Daoy (cell line): ENCODE measurements at places on chromosomes 1 and 21. TPM values are rescaled to one million over a fixed set of nuclear protein-coding genes. Genes with fewer than 3 reads are reported as not detected.

GRCh38 chr1:198607714-198608113 is 31.1 kb upstream of the PTPRC start:
- no peak for DNase-seq

GRCh38 chr1:108877348-108878159 is 769 bp downstream of the GPSM2 start:
- DNase-seq = peak; percentile 48

GRCh38 chr1:11777658-11778322 is 15.8 kb downstream of the C1orf167 start:
- DNase-seq = no peak

NMNAT2 gene
- 3.0 and 3.6 TPM in 2 replicates for total RNA-seq

SKI gene
- total RNA-seq = 3.3 and 5.3 TPM in 2 replicates

HEYL gene
- not detected in 2 replicates for total RNA-seq

HSD3B1 gene
- not detected in 2 replicates for total RNA-seq

NUF2 gene
- 92.9 and 118 TPM in 2 replicates for total RNA-seq

GRCh38 chr1:166221316-166221715 is 54.5 kb upstream of the FAM78B start:
- DNase-seq = no peak

DNA sequence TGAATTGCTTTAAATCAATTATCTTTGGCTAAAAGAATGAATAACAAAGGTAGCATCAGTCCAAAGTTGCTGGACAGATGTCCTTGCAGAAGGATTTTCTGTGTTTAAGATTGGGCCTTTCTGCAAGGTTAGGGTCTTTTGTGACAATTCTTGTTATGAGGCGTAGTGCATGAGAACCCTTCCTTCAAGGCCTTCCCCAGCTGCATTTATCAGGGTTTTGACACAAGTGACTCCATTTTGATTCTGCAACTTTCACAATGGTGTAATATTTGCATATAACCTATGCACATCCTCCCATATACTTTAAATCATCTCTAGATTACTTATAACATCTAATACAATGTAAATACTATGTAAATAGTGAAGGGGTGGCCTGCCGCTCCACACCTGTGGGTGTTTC is 1.1 kb upstream of the SETD4 start:
- DNase-seq = no peak

DNA sequence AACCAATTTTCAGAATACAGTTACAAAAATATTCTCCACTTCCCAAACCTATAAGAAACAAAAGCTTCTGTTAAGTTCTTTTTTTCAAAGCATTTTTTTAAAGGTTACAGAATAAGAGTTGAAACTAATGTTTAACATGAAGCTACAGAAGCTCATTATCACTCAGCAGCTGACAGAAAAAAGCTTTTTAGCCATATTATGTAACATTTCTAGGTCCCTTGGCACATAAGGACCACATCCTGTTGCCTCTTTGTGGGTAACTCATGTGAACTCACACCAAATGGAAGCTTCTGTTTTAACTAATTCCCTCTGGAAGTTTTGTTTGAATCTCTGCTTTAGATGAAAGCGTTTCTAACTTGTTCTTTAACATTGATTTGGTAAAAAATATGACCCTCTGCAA is 242.5 kb upstream of the TMPRSS15 start:
- no peak for DNase-seq

DNA sequence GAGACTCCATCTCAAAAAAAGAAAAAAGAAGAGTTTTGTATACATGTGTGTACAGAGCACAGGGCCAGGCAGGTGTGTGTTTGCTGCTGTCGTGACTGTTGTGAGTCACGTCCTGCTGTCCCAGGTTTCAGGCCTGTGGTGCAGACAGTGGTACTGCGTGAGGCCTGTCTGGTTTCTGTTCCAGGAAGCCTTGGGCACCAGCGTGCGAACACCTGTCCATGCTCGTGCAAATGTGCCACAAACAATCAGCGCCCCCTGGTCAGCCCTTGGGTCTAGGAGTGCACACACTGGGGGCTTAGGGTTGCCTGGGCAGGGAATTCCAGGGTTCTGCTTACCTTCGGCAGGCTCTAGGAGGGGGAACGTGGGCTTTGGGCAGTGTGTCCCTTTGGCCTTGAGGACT is 16.9 kb downstream of the GPR157 start:
- DNase-seq = no peak

DNA sequence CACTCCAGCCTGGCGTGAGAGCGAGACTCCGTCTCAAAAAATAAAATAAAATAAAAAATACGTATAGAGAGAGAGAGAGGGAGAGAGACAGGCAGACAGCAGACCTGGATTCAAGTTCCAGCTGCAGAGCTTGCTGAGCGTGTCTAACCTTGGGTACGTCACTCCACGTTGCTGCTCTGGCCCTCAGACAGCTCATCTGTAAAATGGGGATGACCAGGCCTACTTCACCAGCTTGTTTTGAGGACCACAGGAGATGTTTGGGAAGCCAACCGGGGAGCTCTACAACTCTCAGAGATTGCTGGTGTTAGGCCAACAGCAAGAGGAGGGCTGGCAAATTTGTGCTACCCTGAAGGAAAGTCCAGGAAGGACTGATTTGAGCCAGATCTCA is 499 bp upstream of the TRAF5 start:
- DNase-seq = no peak

CR1L gene
- total RNA-seq = 0.21 and 0.69 TPM in 2 replicates

DNA sequence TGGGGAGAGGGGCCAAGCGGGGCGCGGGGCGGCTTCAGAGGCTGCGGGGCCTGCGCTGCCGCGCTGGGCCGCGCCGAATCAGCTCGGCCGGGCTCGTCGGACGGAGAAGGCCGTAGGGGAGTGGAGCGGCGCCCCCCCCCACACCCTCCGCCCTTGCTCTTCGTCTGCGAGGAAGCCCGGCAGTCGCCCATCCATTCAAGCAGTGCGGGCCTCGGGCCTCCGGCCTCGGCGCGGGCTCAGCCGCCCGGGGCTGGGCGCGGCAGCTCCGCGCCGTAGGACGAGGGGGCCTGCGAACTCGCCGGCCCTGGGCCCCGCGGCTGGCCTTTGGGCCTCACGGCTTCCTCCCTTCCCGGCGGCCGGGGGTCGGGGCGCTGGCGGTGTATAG is 564 bp downstream of the CTPS1 start:
- no peak for DNase-seq

DNA sequence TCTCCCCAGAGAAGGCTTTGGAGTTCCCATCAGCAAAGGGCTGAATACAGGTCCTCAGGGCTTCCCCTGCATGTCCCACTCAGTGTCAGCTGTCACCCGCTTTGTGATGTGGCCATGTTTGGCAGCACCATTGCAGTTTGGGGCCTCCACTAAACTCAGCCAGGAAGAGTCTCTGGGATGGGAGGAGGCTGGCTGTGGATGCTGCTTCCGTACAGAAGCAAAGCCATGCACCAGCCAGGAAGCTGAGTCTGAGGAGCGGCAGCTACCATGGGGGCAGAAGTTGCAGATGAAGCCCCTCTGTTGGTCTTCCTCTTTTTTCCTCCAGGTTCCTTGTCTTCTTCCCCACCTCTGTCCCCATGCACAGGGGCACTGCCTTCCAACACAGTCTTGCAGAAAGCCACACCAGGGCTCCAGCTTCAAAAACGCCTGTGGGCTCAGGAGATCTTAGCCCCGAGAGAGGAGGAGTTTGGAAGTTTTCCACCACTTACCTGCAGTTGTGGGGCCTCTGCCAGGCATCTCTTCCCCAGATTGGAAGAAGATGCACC is 416.8 kb downstream of the NPHP4 start:
- DNase-seq = no peak

DNA sequence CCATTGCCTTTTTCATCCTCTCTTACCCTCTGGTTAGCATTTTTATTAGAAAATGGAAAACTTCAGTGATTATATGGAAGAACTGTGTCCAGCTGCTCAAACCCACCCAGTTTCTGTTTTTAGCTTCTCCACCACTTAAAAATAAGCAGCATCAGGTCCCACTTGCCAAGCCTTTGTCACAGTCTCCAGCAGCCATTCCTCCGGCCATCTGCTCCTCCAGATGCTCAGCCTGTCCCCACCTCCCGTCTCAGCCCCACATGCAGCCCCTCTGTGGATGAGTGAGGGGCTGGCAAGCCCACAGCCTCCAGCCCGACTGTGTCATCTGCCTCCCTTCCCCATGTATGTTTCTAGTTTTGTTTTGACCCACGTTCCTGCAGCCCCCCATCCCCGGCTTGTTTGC is 289.7 kb downstream of the HHAT start:
- DNase-seq = no peak

- DNase-seq = no peak
Observed at GRCh38 chr1:198558402-198558801, 17.9 kb upstream of the ATP6V1G3 start.

HSD11B1 gene
- total RNA-seq = not detected in 2 replicates

DNA sequence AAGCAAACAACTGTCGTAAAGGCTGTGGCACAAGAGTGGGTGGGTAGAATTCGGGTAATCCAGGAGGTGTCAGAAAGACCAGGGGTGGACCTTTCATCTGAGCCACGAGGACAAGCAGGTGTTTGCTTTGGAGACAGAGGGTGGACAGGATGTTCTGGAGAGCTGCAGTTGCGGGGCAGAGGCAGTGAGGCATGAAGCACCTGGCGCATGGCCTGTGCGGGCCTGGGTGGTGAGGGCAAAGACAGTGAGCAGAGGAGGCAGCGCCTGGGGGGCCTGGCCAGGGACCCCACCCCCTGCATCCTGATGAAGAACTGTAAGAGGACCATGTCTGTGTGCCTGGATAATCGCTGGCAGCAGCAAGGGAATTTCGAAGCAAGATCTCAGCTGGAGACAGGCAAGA is 24.9 kb downstream of the KIF26B start:
- DNase-seq = no peak

GBP6 gene
- total RNA-seq = 0.11 TPM in 1 of 2 replicates, not detected in the other

DNA sequence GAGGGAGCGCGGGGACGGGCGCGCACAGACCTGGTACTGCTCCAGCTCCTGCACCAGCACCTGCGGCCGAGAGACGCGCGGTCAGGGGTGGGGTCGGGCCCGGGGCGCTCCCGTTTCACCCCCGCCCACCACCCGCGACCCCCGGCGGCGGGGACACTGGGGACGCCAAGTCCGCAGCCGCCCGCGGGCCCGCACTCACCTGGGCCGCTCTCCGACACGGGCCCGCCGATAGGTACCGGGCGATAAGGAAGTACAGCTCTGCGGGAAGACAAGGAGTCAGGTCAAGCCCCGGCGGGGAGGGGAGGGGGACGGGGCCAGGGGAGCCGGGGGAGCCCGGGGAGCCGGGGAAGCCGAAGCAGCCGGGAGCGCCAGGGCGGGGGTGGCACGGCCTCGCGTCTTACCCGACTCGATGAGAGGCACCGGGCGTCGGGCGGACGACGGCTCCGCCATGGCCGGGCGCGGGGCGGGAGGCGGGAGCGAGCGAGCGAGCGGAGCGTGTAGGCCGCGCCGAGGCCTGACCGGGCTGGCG is 326 bp downstream of the BRWD1 start:
- DNase-seq = peak; percentile 40

- no peak for DNase-seq
Observed at GRCh38 chr21:41676198-41676597, 90.7 kb downstream of the RIPK4 start.

- DNase-seq = no peak
Observed at GRCh38 chr1:161884475-161884874, 118.4 kb downstream of the ATF6 start.

DNA sequence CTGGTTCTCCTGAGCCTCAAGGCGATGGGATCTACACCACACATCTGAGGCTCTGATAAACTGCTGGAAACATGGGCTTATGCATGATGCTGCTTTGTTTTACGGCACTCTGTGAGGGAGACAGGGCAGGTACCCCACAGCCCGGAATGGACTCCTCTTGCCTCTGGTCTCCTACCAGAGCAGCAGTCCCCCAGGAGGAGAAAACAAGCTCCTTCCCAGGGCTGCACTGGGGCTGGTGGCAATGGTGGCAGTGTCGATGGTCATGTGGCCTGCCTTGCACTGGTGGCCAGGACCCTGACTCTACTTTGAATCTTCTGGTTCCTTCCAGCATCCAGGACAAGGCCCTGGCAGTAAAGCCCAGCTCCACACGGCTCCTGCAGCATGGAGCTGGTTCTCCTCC is 79.4 kb downstream of the TOMM20 start:
- no peak for DNase-seq

GRCh38 chr1:184301227-184301626 is 85.6 kb upstream of the C1orf21 start:
- DNase-seq = no peak

DNA sequence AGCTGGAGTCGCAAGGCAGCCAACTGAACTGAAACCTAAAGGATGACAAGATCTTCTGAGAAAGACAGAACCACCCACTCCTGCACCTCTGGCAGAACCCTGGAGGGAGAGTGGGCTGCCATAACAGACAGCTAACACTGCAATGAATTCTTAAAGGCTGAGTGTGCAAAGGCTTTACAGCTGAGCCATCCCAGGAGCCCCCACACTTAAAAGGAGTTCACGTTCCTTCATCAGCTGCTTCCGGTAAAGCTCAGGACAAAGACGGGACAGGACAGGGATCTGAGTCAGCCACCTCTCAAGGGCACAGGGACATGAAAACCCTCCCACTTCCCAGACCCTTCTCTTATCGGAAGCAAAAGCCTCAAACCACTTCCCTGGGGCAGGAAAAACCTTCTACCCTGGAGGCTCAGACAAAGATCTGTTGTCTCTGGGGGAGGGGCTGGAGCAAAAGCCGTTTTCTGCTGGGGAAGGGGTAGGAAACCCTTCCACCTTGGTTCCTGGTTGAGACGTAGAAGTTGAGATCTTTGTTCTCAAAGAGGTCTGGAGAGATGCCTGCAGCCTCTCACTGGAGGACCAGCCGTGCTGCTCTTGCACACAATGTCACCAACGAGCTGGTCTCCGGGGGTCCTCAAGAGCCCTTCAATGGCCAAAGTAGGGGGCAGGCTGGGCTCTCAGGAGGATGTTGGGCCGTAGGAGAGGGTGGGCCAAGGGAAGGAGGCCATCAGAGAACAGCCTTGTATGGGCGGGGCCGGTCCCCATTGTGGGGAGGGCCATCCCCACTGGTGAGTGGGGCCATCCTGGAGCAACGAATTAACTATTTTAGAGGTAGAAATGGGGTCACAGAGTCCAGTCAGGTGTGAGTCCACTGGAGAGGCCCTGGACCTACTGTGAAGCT is 452.4 kb downstream of the PTPRU start:
- DNase-seq = peak; percentile 88

IFI16 gene
- 23.7 and 24.5 TPM in 2 replicates for total RNA-seq

DNA sequence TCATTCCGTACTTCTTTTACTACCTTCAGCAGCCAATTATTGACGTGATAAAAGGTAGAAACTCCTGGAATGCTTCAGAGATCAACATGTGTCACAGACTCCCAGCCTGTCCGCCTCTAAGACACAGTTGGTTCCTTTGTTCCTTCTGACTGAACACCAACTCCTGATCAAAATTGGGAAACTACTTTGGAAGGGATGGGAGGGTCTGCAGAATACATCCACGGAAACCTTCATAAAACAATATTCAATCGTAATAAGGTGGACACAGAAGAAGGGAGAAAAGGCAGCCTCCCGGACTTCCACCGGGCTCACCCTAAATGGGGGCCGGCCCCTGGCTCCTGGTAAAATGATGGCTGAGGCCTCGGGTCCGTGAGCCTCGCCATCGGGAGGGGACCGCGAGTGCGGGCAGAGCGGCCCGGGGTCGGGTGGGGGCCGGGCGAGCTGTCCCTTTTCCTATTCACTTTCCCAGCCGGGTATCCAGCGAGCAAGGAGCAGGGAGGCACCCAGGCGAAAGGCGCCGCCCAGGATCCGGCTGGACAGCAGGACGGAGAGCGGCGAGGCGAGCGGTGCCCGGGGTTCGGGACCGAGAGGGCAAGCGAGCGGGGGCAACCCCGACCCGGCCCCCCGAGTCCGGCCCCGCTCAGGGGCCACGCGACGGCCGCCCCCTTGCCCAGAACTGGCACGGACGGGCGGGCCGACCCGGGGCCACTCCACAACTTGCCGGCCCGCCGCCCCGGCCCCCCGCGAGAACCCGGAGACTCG is 805 bp downstream of the NRIP1 start:
- peak; percentile 59 for DNase-seq

- no peak for DNase-seq
Observed at GRCh38 chr1:78664763-78665162, 15.1 kb downstream of the IFI44 start.

- no peak for DNase-seq
Observed at GRCh38 chr1:164659621-164660411, 100.8 kb downstream of the PBX1 start.
